ENCODE measurements at places on chromosomes 2 and 18.

GRCh38 chr2:162000431-162000830 is 73.6 kb downstream of the DPP4 start:
- no peak for DNase-seq

DNA sequence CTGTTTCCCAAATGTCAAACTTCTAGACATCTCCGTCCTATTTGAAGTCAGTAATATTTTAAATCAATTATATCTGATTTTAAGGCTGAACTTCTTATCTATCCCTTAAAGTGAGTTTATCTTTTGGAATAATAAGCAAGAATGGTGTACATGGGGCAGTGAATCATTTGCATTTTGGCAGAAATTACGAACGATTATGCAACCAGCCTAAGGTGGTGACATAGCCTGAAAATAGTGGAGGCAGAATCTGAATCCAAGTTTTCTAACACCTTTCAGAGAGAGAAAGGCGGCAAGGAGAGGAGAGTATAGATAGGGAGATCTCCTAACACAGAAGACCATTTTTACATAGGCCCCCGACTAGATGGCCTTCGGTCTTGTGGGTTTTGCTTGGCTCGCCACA is 10.7 kb downstream of the ZBTB14 start:
- no peak for DNase-seq

- DNase-seq = no peak
Measured at GRCh38 chr18:35049111-35050027, 8.2 kb downstream of the MAPRE2 start.

DNA sequence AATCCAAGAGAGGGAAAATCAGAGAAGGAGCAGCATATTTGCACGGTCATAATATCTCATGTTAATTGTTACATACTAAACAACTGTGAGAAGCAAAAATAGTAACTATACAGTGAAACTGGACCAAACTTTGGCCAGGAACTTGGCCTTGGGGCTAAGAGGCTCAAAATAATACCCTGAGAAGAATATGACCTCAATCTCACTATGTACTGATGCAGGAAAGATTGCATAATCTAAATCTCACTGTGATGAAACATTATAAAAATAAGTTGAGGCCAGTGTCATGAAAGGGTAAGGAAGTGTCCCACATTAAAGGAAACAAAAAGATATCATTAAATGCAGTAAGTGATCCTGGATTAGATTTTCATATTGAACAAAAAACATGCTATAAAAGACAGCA is 36.5 kb downstream of the ZRANB3 start:
- no peak for DNase-seq

- DNase-seq = no peak
Measured at GRCh38 chr2:79191816-79192215, 32.3 kb upstream of the REG3A start.

- DNase-seq = no peak
Measured at GRCh38 chr18:63980896-63981460, 11.1 kb downstream of the SERPINB8 start.

DNA sequence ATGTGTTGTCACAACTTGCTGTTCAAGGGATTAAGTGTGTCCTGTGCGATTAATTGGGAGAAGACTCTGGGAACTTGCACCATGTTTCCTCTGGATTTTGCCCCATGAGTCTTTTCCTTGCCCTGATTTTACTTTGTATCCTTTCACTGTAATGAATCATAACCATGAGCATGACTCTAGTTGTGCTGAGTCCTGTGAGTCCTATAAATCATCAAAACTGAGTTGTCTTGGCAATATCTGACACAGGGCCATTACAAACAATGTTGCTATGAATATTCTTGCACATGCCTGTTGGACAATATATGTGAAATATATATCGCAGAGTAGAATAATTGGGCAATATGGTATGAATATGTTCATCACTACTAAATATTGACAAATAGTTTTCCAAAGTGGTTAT is 56.5 kb upstream of the COL5A2 start:
- DNase-seq = no peak

- no peak for DNase-seq
Measured at GRCh38 chr2:46964835-46965560, 49.4 kb upstream of the MCFD2 start.
